CD4-positive, alpha-beta T cell treated with Interferon gamma for 1 hour (primary cell): ENCODE measurements at places on chromosomes 4 and X.

DNA sequence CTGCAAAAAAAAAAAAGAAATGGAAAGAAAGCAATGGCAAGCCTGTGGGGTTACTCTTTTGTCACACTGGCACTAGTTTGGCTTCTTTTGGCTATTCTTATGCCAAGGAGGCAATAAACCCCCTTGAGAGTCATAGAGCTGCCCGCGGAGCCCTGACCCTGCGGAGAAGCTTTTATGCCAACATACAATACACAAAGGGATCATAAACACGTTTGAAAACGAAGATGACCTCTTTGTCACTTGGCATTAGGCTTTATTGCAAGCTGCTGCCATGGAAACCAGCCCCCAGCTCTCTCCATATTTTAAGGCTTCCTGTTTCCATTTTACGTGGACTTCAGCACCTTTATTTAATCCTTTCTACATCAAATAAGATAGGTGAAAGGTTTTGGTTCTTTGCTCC is 7.6 kb downstream of the NEUROG2 start:
- DNase-seq = no peak

- DNase-seq = no peak
These were observed 55.6 kb downstream of the CYLC1 start for GRCh38 chrX:83916525-83916924.

GRCh38 chr4:53981567-53981966 is 82.8 kb downstream of the CHIC2 start:
- DNase-seq = no peak

GRCh38 chrX:126701380-126701779 is 118.1 kb upstream of the PRR32 start:
- no peak for DNase-seq

- DNase-seq = no peak
These were observed 228.6 kb upstream of the BCOR start for GRCh38 chrX:40326186-40326965.

DNA sequence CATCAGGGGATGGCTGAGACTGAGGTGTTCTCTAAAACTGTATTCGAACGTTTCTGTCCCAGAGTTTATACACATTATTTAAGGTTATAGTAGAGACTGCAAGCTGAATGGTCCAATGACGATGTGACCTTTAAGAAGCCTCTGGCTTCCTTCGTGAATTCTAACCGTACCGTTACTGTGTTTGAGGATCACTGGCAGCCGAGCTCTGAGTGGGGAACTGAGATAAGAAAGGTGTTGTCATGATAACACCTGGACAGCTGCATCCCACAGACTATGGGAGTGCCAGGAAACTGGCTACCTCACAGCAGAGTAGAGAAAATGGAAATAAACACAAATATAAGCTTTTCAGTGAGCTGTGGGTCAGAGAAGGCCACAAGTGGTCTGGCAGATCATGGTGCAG is 59.0 kb downstream of the HMGB2 start:
- DNase-seq = no peak

GRCh38 chr4:17265139-17265538 is 246.8 kb downstream of the QDPR start:
- no peak for DNase-seq

DNA sequence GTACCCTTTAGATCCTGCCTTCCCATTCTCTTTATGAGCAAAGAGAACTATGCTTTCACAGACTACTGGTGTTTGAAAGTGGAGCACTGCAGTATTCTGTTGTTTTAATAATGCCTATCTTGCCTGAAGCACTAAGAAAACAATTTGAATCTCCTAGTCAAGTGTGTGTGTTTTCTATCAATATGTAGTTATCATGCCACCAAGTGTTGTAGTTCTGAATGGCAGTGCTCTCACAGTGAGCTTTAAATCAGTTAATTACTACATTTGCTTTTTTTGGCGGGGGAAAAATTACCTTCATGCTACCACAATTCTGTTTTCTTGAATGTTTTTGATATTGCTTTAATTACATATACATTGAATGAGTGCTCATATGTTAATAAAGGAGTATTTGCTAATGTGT is 143.6 kb upstream of the FAM47A start:
- no peak for DNase-seq
